BJ (cell line): ENCODE measurements at places on chromosomes 6 and 20. TPM values are rescaled to one million over a fixed set of nuclear protein-coding genes. Genes with fewer than 3 reads are reported as not detected.

The HLA-DRB5 gene
- not detected in 2 replicates for polyA plus RNA-seq

The RAET1L gene
- polyA plus RNA-seq, result not detected in 2 replicates

The UQCC2 gene
- 51.7 and 66.5 TPM in 2 replicates for polyA plus RNA-seq

The FKBP5 gene
- polyA plus RNA-seq, result 1.6 and 2.3 TPM in 2 replicates

The PDYN gene
- polyA plus RNA-seq, result not detected in 2 replicates

The TP53TG5 gene
- polyA plus RNA-seq, result not detected in 2 replicates
